ENCODE measurements at places on chromosomes 3 and 15. TPM values are rescaled to one million over a fixed set of nuclear protein-coding genes. Genes with fewer than 3 reads are reported as not detected.
A peak's percentile ranks its signal among the peaks of the same experiment; 100 is the strongest.

The UBAP1L gene
- total RNA-seq: 6.3 TPM

The ZBBX gene
- not detected for total RNA-seq

- no peak for DNase-seq
Observed at GRCh38 chr3:30146978-30147377, 459.4 kb upstream of the TGFBR2 start.

GRCh38 chr3:126051741-126052140, 32.2 kb downstream of the SLC41A3 start:
- no peak for DNase-seq

DNA sequence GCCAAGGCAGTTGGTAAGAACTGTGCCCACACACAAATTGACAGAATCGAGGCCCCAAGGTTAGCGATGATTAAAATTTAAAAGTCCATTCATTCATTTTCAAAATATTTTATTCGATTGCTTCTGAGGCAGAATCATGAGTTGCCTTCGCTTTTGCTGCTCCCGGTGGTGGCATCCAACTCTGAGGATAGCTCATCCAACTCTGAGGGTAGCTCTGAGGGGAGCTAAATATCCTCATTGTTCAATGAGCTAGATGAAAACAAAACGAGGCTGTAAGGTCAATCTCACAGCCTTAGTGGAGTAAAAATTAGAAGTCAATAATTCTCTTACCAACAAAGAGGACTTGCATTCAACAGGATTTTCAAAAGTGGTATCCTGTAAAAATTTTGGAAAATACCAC, 897 bp upstream of the CHL1 start:
- DNase-seq: no peak

DNA sequence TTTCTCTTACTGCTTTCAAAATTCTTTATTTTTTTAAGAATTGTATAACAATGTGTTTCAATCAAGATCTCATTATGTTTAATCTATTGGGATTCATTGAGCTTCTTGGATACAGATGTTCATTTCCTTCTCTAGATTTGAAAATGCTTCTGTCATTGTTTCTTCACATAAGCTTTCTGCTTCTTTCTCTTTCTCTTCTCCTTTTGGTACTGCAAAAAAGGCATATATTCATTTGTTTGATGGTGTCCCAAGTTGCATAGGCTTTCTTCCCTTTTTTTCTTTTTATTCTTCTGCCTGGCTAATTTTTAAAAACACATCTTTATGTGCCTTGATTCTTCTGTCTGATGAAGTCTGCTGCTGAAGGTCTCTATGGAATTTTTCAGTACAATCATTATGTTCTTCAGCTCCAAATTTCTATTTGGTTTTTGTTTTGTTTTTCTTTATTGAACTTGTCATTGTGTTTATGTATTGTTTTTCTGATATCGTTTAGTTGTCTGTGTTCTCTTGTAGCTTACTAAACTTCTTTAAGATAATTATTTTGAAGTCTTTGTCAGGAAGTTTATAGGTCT, 88.9 kb downstream of the DTWD1 start:
- DNase-seq: no peak

GRCh38 chr15:62067448-62068044, 769 bp downstream of the C2CD4A start:
- DNase-seq: peak; percentile 38

- DNase-seq: no peak
Observed at GRCh38 chr3:31670722-31671121, 138.0 kb downstream of the STT3B start.

Data from activated T-cell treated with anti-CD3 and anti-CD28 coated beads, Interleukin-2, amount 50 U/mL, for 72 hours (primary cell).